IMR-90 (cell line): ENCODE measurements at places on chromosomes 16 and 17.
A peak's percentile ranks its signal among the peaks of the same experiment; 100 is the strongest.

GRCh38 chr16:55622930-55623561, 32.7 kb upstream of the SLC6A2 start:
- DNase-seq: no peak
- H3K27me3 ChIP-seq: peaks cover 7% of the 10 kb centered on the region
- H3K36me3 ChIP-seq: no peaks in the 10 kb centered on the region
- no peak overlapping the region for H3K27ac ChIP-seq

- peak; percentile 45 for DNase-seq
- peaks cover 10% of the 10 kb centered on the region for H3K36me3 ChIP-seq
- H3K4me3 ChIP-seq: peak within 1 kb of the TSS; percentile 74
- peaks cover 21% of the 10 kb centered on the region for H3K4me1 ChIP-seq
- no peaks in the 10 kb centered on the region; the same call in 1 of the 2 replicates for H3K27me3 ChIP-seq
Measured at GRCh38 chr16:66604376-66605176, at the start of gene CMTM3. CMTM3 (plus strand) TSS chr16:66604704; CDS start chr16:66604806, 102 bp downstream.

- no peaks in the 10 kb centered on the region for H3K4me1 ChIP-seq
- no peaks in the 10 kb centered on the region for H3K36me3 ChIP-seq
- H3K4me3 ChIP-seq: no peak overlapping the region
- no peak overlapping the region for H3K27ac ChIP-seq
- peak; percentile 65 for DNase-seq
- H3K27me3 ChIP-seq: no peaks in the 10 kb centered on the region
Measured at GRCh38 chr16:83356266-83356665, 451.5 kb upstream of the HSBP1 start.

- no peaks in the 10 kb centered on the region for H3K4me1 ChIP-seq
- no peak overlapping the region for H3K27ac ChIP-seq
- DNase-seq: no peak
- H3K27me3 ChIP-seq: peaks cover 6% of the 10 kb centered on the region; the same call in 1 of the 2 replicates
- H3K4me3 ChIP-seq: no peak overlapping the region
- no peaks in the 10 kb centered on the region for H3K36me3 ChIP-seq
Measured at GRCh38 chr16:49469311-49469670, 95.7 kb downstream of the C16orf78 start.

DNA sequence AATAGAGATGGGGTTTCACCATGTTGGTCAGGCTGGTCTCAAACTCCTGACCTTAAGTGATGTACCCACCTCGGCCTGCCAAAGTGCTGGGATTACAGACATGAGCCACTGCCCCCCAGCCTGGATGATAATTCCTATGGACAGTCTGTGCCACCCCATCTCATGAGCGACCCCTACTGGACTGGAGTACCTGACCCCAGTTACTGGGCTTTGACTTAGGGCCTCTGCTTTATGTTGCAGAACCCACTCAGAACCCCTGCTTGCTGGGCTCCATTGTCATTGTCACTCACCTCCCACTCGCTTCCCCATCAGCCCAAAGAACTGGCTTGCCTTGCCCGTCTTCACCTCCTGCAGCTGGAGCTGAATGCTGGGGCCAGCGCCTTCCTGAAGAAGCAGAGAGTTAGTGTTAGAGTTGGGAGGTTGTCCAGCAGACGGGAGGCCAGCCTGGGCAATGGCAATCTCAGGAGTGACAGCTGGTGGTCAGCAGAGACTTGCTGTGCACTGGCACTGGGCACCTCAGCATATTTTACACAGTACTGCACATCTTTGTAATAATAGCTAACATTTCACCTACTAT, 4.0 kb downstream of the TAC4 start:
- H3K4me3 ChIP-seq: no peak overlapping the region
- H3K27me3 ChIP-seq: no peaks in the 10 kb centered on the region
- no peak overlapping the region for H3K27ac ChIP-seq
- no peaks in the 10 kb centered on the region for H3K36me3 ChIP-seq
- peaks cover 6% of the 10 kb centered on the region; the same call in 1 of the 2 replicates for H3K4me1 ChIP-seq
- no peak for DNase-seq

DNA sequence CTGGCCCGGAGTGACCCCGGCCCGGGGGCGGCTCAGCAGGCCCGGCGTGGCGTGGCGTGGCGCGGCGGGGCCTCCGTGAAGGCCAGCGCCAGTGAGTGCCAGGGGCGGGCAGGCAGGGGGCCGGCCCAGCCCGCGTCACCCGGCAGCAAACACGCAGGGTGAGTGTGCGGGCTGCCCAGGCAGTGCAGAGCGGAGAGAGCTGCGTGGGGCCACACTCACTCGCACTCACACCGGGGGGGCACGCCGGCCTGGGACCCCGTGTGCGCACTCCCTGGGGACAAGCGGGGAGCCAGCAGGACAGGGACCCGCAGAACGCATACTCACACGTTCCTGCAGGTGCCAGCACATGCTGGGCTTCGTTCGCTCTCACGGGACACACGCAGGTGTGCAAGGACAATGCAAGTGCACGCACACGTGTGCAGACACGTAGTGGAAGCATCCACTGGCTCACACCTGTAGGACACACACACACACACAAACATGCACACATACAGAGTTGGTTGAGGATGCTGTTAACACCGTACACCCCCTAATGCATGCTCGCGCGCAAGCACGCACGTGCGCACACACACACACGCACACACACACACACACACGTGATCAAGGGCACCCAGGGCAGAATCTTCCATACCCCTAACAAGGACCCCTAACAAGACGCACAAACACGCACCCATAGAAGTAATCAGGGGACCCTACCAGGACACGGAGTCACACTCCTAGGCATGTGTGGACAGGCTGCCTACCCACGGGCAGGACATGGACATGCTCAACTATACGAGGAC, 7.7 kb downstream of the USP6 start:
- no peaks in the 10 kb centered on the region for H3K4me1 ChIP-seq
- H3K27me3 ChIP-seq: peaks cover 33% of the 10 kb centered on the region
- H3K4me3 ChIP-seq: no peak overlapping the region
- no peaks in the 10 kb centered on the region for H3K36me3 ChIP-seq
- no peak overlapping the region for H3K27ac ChIP-seq
- no peak for DNase-seq

DNA sequence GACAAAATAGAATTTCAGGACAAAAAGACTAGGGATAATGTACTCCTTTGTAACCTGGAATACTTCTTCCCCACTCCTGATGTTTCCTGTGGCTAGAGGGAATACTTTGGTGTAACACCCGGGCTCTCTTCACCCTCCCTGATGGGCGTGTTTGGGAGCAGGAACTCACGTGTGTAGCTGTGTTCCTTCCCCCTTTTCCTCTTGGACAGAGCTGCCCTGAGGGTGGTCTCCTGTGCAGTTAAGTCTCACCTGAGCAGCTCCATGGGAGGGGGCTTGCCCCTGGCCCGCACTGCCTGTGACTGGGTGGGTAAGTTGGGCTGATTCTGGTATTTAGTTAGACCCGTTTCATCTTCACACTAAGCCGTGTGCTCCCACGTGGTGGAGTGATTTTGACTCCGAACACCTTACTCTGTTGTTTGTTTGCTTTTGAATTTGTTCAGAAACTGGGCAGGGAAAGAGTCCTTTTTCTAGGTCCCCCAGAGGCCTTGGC, 87.9 kb downstream of the OR1D5 start:
- H3K27ac ChIP-seq: no peak overlapping the region
- no peaks in the 10 kb centered on the region for H3K27me3 ChIP-seq
- H3K4me1 ChIP-seq: no peaks in the 10 kb centered on the region
- H3K36me3 ChIP-seq: no peaks in the 10 kb centered on the region
- DNase-seq: no peak

GRCh38 chr17:72350073-72350472, 229.3 kb downstream of the SOX9 start:
- H3K4me1 ChIP-seq: no peaks in the 10 kb centered on the region
- no peak overlapping the region for H3K4me3 ChIP-seq
- DNase-seq: no peak
- no peaks in the 10 kb centered on the region; the same call in 1 of the 2 replicates for H3K27me3 ChIP-seq
- no peaks in the 10 kb centered on the region for H3K36me3 ChIP-seq
- H3K27ac ChIP-seq: no peak overlapping the region

- peaks cover 27% of the 10 kb centered on the region for H3K36me3 ChIP-seq
- no peaks in the 10 kb centered on the region for H3K27me3 ChIP-seq
- no peak overlapping the region for H3K27ac ChIP-seq
- H3K4me1 ChIP-seq: no peaks in the 10 kb centered on the region; the same call in 1 of the 2 replicates
Measured at GRCh38 chr17:42475121-42475520, 16.4 kb downstream of the ATP6V0A1 start.

DNA sequence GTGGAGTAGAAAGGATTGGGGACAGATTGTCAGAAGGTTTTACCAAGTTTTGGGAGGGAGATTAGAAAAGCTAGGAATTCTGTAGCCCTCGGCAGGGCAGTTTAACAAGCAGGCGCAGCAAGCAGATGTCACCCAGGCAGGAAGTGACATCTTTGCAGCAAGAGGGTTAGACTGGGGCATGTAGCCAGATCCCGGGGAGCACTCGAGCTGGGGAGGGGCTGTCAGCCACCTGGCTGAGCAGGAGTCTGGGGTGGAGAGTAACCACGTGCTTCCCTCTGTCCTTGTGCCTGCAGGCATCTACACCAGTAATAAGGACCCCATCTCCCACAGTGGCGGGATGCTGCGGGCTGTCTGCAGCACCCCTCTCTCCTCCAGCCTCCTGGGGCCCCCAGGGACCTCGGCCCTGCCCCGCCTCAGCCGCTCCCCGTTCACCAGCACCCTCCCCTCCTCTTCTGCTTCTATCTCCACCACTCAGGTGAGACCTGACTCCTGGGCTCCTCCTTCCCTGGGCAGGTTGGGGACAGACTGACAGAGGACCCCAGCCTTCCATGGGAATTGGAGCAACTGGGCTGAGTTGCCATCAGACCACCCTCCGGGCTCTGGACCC, 12.2 kb downstream of the MLLT6 start:
- H3K4me3 ChIP-seq: no peak overlapping the region
- peaks cover 71% of the 10 kb centered on the region for H3K36me3 ChIP-seq
- H3K4me1 ChIP-seq: no peaks in the 10 kb centered on the region
- no peaks in the 10 kb centered on the region for H3K27me3 ChIP-seq
- DNase-seq: no peak

DNA sequence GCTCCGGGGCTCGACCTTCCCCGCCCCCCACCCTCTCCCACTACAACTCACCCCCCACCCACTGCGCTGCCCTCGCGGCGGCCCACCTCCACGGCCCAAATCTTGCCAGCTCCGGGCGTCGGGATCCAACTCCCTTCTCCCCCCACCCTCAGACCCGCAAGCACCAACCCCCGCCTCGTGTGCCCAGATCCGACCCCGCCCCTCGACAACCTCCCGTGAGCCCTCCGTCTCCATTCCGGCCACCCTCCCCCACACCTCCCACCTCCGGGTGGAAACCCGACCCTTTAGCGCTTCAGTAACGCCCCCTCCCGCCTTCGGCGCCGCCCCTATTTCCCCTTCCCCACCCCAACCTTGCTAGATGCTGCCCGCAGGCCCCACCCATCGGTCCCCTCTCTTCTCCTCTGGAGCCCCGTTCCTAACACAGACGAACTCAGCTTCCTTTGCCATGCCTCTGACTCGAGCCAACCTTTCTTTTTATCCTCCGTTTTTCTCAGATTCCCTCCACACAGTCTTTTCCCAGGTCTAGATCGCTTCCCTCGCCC, 717 bp downstream of the UBE2Z start:
- no peaks in the 10 kb centered on the region for H3K27me3 ChIP-seq
- H3K4me1 ChIP-seq: peaks cover 13% of the 10 kb centered on the region
- DNase-seq: peak; percentile 85
- H3K27ac ChIP-seq: peak overlapping the region; percentile 96

DNA sequence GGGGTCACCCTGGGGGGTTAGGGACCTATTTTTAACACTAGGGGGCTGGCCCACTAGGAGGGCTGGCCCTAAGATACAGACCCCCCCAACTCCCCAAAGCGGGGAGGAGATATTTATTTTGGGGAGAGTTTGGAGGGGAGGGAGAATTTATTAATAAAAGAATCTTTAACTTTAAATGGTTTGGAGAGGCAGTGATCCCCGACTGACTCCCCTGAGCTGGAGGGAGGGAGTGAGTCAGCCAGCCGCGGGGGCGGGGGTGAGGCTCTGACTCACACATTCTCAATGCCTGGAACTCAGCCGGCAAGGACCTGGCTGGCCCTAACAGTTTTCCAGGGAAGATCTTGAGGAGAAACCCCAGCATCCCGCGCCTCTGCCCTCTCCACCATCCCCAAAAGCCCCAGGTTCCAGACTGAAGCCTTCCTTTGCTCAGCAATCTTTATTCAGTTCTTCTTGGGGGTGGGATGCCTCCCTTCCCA, 1.5 kb downstream of the HCFC1R1 start:
- peak overlapping the region; percentile 77 for H3K4me3 ChIP-seq
- peak overlapping the region; percentile 100 for H3K27ac ChIP-seq
- H3K36me3 ChIP-seq: peaks cover 22% of the 10 kb centered on the region
- H3K4me1 ChIP-seq: peaks cover 11% of the 10 kb centered on the region
- peak; percentile 95 for DNase-seq
- no peaks in the 10 kb centered on the region for H3K27me3 ChIP-seq

DNA sequence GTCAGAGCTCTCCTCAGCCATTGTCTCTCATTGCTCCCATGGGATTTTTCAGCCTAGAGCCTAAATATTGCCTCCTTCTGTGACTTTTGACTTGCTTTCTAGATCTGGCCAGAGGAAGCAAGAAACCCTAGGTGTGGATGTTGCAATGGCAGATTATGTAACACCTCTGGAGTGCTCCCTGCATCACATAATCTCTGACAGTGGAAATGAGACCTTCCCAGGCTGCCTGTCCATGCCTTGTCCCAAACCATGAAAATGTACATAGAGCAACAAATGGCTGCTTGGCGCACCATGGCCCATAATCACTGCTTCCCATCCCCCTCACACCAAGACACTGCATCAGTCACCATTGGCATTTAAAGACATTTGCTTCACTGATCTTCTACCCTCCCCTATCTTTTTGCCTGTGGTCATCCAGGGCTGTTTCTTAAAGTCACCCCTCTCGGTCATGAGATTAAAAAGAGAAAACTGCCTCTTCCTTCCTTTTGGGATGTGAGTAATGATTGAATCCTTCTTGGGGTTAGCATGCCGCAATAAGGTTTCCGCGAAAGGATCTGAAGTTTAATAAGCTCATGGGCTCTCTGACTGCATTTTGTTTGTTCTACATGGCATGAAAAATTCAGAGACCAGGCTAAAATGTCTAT, 34.2 kb upstream of the CCL2 start:
- H3K4me3 ChIP-seq: no peak overlapping the region
- H3K27me3 ChIP-seq: peaks cover 1% of the 10 kb centered on the region
- H3K36me3 ChIP-seq: no peaks in the 10 kb centered on the region
- H3K27ac ChIP-seq: no peak overlapping the region
- no peaks in the 10 kb centered on the region for H3K4me1 ChIP-seq

DNA sequence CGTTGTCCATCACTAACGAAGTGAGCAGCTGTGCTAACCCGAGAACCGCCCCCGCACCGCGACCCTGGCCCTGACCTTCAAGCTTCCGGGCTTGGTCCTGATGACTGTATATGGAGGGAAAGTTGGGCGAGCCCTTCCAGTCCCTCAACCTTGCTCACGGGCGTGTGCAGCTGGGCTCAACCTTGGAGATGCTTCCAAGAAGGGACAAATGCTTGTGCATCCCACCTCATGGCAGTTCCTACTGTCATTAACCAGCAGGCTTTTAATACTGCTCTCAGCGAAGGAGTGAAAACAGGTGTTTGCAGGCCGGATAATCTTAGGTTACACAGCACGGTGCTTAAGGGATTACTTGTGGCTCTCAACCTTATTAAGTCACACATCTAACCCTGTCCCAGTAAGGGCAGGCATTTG, 33.5 kb downstream of the SRL start:
- H3K4me1 ChIP-seq: peaks cover 10% of the 10 kb centered on the region
- H3K36me3 ChIP-seq: no peaks in the 10 kb centered on the region
- no peak overlapping the region for H3K27ac ChIP-seq
- no peaks in the 10 kb centered on the region for H3K27me3 ChIP-seq

GRCh38 chr16:3444032-3444388, 530 bp downstream of the NAA60 start:
- H3K36me3 ChIP-seq: peaks cover 8% of the 10 kb centered on the region
- no peaks in the 10 kb centered on the region; the same call in 1 of the 2 replicates for H3K4me1 ChIP-seq
- peak overlapping the region; percentile 58 for H3K27ac ChIP-seq
- peak overlapping the region; percentile 64 for H3K4me3 ChIP-seq
- DNase-seq: peak; percentile 80
